ENCODE measurements at places on chromosomes 16 and 17.

- peak; percentile 88 for DNase-seq
- H3K27me3 ChIP-seq: no peaks in the 10 kb centered on the region
- H3K4me1 ChIP-seq: peaks cover 37% of the 10 kb centered on the region
- peak overlapping the region; percentile 100 for H3K27ac ChIP-seq
- H3K4me3 ChIP-seq: no peak overlapping the region
Observed at GRCh38 chr17:80859002-80859941, 132.4 kb upstream of the CHMP6 start.

DNA sequence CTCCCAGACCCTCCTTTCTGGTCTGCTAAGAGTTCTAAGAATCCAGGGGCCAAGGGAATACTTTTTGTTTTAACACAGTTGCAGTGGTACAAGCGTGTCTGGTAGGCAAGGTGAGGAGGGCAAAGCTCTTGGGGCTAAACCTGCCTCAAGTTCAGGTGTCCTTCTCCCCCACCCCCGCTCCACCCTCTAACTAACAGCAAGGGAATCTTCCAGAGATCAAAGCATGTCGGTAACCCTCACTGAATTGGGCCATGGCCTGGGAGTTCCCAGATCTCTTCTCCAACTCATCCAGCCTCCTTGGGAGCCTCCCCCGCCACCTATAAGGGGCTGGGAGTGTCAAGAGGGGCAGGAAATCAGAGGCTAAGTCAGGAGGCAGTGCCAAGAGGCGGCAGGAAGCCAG lies 55.7 kb upstream of the TAC4 start:
- H3K27me3 ChIP-seq: peaks cover 75% of the 10 kb centered on the region
- H3K4me1 ChIP-seq: no peaks in the 10 kb centered on the region
- DNase-seq: no peak
- no peaks in the 10 kb centered on the region for H3K36me3 ChIP-seq

DNA sequence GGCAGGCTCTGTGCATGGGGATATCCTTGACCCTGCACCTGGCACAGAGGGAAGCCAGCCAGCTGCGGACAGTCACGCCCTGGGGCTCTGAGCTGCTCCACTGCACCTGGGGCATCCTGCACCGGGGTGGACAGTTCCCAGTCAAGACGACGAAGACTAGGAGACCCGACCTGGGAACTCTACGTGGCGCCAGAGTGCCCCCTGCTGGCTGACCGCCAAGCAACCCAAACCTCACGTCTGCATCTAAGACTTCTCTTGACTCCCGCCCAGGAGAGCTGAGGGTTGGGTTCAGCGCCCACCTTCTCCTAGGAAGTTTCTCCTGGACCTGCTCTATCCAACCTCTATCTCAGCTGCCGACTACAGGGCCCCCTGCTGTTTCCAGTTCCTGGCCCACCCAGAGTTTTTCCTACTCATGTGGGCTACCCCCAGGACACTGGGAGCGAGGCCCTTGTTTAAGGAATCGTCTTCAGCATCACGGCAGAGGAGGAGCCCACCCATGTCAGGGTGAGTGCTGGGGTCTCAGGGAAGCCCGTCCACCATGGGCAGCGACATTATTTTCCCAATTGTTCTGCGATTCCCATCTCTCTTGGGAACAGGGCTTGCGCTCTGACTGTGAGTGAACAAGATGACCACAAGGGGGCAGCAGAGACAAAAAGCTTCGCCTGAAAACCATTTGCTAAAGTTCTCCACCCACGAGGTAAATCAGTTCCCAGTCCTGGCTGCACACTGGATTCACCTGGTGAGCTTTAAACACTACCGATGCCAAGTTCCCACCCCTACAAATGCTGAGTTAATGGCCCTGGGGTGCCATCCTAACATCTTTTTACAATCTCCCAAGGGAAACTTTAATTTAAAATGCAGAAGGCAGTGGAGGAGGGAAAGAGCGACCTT lies 29.3 kb downstream of the TLE7 start:
- H3K27me3 ChIP-seq: peaks cover 4% of the 10 kb centered on the region
- no peak overlapping the region for H3K4me3 ChIP-seq
- no peaks in the 10 kb centered on the region for H3K4me1 ChIP-seq
- DNase-seq: peak; percentile 16
- H3K27ac ChIP-seq: no peak overlapping the region

DNA sequence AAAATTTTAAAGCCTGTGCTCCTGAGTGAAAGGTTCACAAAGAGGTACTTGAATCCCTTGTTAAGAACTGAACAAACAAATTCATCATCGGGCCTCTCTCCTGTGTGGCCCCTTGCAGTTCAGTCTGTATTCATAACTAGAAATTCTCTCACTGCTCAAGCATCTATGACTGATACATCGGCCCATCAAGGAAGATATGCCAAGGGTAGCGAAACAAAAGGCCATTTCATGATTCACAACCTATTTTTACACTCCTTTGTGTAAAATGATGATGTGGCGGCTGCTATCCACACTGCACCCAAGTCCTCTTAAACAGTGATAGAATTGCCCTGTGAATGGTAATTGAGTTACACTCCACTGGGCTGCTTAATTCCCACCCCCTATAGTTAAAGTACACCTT lies 204.6 kb downstream of the STX8 start:
- H3K36me3 ChIP-seq: no peaks in the 10 kb centered on the region
- H3K4me3 ChIP-seq: peak overlapping the region; percentile 11
- peaks cover 23% of the 10 kb centered on the region for H3K4me1 ChIP-seq
- H3K27me3 ChIP-seq: no peaks in the 10 kb centered on the region
- peak overlapping the region; percentile 97 for H3K27ac ChIP-seq

DNA sequence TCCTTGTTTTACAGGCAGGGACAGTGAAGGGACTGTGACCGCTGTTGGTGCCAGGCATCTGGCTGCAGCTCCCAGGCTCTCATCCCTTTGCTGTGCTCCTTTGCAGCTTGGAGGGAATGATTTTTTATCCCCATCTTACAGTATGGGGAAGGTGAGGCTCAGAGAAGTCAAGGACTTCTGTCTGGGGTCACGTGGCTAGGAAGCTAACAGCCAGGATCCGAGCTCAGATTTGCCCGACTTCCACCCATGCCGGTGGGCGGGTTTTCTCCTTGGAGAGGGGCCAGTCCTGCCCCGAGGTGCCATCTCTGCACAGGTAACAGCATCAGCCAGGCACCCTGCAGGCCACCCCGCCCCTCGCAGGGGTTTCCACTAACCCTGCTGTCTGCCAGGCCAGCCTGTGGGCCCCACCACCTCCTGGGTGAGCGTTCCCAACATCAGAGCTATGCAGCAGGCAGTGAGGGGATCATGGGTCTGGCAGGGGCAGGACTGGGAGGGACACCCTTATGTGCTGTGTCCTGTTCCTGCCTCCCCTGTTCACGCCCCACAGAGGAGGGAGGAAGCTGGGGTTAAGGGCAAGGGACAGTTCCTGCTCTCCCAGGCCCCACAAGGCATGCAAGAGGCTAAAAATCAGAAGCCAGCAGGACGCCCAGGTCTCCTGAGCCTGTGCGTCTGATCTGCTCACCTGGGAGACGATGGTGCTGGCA lies 25.4 kb downstream of the JPH3 start:
- DNase-seq: no peak
- peaks cover 15% of the 10 kb centered on the region for H3K27me3 ChIP-seq
- no peak overlapping the region for H3K4me3 ChIP-seq
- no peak overlapping the region for H3K27ac ChIP-seq
- no peaks in the 10 kb centered on the region for H3K36me3 ChIP-seq

DNA sequence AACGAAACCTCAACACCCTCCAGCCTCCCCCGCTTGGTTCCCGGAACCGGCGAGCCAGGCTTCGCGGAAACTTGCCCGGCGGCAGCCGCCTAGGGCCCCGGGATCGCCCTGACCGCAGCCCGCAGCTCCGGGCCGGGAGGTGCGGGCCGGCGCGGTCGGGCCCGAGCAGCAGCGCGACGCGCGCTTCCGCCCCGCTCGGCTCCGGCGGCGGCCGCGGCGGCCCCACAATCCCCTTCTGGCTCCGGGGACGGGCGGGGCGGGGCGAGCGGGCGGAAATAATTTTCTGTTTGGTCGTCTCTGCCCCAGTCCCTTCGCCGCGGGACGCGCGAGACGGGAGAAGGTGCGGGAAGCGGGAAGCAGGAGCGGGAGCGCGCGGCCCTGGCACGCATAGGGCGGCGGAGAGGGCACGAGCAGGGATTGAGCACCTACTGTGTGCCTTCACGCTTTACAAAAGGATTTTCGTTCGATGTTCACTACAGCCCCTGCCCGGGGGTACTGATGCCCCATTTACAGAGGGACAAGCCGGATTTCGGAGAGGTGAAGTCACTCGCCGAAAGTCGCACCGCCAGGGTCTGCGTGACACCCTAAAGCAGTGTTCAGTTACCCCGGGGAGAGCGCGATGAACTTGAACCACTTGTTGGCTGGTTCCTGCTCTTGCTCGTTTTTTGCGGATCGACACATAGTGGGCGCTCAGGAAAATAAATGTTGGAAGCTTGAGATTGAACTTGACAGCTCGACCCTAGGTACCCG lies 2.7 kb upstream of the MLLT6 start:
- peaks cover 41% of the 10 kb centered on the region for H3K4me1 ChIP-seq
- peak overlapping the region; percentile 8 for H3K27ac ChIP-seq
- peaks cover 15% of the 10 kb centered on the region for H3K27me3 ChIP-seq

All from astrocyte (in vitro differentiated cells and primary cell).